Stimulated activated CD4-positive, alpha-beta T cell treated with anti-CD3 and anti-CD28 coated beads, Interleukin-1b, Interleukin-23, amount 100 ng/mL, for 1 hour (primary cell): ENCODE measurements at places on chromosomes 3 and 15.

GRCh38 chr3:59316688-59317275 is 267.0 kb upstream of the CFAP20DC start:
- DNase-seq: no peak

GRCh38 chr3:77186728-77187127 is 146.8 kb downstream of the ROBO2 start:
- no peak for DNase-seq

DNA sequence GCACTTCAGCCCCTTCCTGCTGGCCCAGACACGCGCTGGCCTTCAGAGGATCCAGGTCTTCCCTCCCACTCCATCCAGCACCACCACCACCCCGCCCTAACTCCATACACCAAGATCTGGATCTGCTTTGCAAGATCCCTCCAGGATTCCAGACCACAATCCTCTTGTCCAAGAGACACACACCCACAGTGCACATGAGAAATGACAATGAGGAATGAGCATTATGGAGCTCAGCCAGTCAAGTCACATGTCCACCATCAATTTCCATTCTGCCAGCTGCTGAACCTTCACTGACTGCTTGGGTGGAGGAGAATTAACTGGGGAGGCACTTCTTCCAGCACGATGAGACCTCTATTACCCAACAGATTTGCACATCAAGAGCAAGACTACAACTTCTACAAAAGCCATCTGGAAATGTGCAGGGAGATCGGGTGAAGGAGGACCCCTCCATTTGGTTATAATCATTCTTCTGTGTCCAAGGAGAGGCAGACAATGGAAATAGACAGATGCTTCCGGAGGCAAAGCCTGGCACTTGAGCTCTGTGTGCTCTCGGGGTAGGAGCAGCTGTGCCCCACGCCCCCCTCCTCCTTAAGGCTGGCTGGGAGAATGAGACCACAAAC is 12.3 kb upstream of the SPATA12 start:
- DNase-seq: no peak

GRCh38 chr15:88388686-88389085 is 78.5 kb downstream of the MRPL46 start:
- no peak for DNase-seq

DNA sequence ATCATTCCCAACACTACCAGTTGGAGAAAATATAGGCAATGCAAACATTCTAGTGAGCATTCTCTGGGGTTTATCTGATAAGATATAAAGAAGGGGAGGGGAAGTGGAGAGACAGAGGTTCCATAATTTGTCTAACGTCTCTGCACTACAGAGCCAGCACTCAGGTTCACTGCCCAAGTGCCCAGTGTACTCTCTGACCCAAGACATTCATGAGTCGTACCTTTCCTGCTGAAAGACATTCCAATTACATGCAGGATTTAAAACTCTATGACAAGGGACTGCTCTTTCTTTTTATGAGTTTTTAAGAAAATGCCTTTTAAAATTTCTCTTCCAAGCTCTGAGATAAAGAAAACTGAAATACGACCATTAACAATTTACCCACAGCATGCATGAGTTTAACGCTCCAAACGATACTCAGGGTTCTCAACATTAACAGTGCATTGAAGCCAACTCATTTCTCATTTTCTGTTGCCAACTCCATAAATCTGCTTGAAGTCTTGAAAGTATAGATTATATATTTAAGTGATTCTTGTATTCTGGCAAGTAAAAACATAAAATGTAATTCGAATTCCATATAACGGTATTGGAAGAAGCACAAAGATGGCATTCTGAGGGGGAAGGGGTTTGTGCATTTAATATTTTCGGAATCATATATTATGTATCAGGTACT is 193.4 kb downstream of the SUCLG2 start:
- DNase-seq: no peak
